ENCODE measurements at places on chromosomes 2 and 18.
A peak's percentile ranks its signal among the peaks of the same experiment; 100 is the strongest.

DNA sequence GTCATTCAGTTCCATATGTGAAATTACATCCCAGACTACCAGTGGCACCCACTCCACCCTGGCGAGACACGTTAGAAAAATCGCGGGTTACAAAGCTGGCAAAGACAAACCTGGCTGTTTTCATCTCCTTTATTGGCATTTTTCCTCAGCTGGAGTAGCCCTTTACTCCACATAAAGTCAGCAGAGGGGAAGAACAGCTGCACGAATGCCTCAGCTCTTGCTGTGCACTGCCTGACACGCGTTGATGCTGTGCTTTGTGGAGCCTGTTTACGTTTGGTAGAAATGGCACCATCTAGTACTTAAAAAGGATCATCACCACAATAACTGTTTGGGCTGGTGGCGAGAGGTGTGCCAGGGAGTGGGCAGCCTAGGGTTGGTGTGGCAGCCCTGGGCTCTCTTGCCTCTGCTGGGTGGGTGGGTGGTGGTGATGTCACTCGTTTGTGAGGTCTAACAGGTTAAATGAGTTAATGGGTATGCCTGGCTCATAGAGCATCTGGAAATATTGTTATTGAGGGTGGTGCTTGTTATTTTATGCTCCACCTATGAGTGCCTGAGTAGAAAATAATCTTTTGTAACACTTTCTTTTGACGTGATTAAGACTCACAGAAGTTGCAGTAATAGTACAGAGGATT lies 16.4 kb downstream of the FARP2 start:
- peak; percentile 71 for DNase-seq

GRCh38 chr18:73407506-73407905 lies 539.7 kb upstream of the NETO1 start:
- DNase-seq: no peak

GRCh38 chr2:138757384-138757783 lies 22.8 kb downstream of the NXPH2 start:
- no peak for DNase-seq

GRCh38 chr2:12501469-12502158 lies 215.1 kb upstream of the TRIB2 start:
- no peak for DNase-seq

DNA sequence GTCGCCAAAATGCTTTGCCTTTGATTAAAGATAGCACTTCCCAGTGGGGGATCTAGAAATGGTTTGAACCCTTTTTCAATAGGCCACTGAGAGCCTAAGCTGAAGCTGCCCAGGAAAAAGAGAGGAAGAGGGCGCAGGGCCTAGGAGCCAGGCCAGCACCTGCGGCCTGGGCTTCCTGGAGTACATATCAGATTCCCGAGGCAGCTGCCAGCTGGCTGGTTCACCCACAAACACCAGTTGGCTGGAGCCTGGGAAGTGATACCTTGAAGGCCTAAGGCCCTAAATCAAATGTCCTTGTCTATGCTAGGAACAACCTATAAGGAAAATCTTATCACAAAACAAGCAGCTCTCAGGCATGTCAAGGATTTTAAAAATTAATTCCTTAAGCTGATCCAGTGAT lies 37.1 kb downstream of the ANKRD44 start:
- DNase-seq: peak; percentile 82

GRCh38 chr2:202361108-202361507 lies 15.0 kb upstream of the BMPR2 start:
- DNase-seq: no peak

- no peak for DNase-seq
These were observed 55.9 kb upstream of the NT5C1B start for GRCh38 chr2:18645315-18645714.

- DNase-seq: peak; percentile 69
These were observed 447.0 kb upstream of the ID2 start for GRCh38 chr2:8234757-8235374.

DNA sequence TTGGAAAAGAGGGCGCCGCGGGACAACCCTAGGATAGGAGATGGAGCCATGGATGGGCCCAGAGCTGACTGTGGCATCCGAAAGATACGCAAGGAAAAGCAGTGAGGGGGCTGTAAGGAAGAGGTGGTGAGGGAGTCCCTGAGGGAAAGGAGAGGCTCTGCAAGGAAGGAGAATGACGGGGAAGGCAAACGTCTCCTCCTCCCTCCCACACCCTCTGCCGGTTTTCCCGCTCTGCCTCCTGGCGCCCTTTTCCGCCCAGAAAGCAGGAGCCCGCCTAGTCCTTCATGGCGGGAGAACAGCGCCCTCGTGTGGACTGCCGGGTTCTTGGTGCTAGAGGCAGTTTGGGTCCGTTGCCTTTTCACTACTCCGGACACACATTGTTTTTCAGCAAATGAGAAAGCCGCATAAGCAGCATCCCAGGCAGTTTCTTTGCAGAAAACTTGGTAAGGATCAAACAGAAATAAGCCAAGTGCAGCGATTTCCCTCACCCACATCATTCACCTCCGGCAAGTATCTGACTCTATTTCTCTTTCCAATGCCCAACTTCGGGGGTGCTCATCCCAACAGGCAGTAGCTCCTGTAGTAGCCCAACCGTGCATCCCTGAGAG lies 200.4 kb downstream of the INO80D start:
- peak; percentile 78 for DNase-seq

DNA sequence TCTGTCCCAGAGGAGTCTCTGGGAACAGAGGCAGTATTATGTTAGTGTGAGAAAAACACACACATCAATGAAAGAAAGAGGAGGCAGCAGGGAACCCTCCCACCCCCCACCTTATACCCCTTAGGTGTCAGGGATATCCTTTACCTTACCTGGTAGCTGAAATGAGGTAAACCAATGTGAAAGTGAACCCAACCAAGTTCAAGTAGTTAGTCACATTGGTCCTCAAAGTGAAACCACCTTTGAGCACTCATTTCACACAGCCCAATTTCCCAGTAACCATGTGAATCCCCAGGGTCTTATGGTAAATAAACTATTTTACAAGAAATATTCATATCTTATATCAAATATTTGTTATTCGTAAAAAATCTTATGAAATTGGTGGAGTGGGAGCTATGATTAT lies 377.8 kb downstream of the LRATD1 start:
- DNase-seq: no peak

GRCh38 chr2:25639131-25639530 lies 34.2 kb downstream of the DTNB start:
- no peak for DNase-seq

- DNase-seq: no peak
These were observed 47.0 kb upstream of the CABLES1 start for GRCh38 chr18:23088310-23088709.

DNA sequence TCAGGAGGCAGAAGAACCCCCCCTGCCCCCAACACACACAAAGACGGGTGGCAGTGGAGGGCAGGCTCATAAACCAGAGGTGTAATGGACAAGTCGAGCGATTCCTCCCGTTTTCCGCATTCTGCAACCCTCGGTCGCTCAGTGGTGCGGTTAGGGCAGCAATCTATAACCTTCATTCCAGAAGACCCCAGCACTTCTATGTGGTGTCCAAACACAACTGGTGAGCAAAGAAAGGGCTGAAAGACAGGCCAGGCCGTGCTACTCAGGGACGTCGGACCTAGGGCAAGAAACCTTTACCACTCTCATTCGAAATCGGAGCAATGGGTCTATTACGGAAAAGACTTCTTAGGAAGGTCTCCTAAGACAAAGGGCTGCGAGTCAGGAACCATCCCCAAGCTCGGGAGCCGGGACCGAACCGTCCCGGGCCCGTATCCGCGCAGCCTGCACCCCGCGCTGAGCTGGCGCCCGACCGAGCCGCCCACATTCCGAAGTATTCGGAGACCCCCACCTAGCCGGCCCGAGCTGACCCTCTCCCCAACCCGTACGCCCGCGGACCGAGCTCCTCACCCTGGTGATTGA lies 568 bp downstream of the ARL5A start:
- DNase-seq: peak; percentile 24

GRCh38 chr2:36582538-36582937 lies 15.4 kb downstream of the FEZ2 start:
- DNase-seq: peak; percentile 52

- no peak for DNase-seq
These were observed 165.6 kb downstream of the LRRTM1 start for GRCh38 chr2:80139001-80139400.

- no peak for DNase-seq
These were observed 646.7 kb upstream of the CDH2 start for GRCh38 chr18:28823506-28824182.

DNA sequence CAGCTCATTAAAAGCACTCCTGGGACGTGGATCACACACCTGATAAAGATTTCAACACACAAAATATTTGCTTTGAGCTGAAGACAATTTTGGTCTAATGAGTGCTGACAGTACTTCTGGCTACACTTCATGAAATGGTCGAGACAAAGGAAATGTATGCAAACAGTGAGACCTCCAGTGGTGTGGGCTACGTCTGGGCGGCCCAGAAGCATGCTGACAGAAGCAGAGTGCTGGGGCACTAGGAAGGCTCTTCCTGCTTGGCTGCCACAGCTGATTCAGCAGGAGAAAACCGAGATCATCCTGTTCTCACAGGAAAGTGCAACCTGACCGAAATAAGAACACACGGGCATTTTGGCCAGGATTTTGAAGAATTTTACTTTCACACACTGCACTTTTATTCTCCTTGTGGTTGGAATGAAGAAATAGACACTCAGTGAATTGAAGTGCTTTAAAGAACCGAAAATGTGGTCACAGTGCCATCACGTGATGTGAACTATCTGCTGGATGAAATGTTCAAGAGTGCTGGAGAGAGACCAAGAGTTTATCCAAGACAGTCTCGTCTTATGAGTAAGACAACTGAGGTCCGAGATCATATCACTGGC lies 149.5 kb downstream of the CCBE1 start:
- peak; percentile 75 for DNase-seq

- no peak for DNase-seq
These were observed 32.1 kb downstream of the CRACDL start for GRCh38 chr2:98903767-98904485.

DNA sequence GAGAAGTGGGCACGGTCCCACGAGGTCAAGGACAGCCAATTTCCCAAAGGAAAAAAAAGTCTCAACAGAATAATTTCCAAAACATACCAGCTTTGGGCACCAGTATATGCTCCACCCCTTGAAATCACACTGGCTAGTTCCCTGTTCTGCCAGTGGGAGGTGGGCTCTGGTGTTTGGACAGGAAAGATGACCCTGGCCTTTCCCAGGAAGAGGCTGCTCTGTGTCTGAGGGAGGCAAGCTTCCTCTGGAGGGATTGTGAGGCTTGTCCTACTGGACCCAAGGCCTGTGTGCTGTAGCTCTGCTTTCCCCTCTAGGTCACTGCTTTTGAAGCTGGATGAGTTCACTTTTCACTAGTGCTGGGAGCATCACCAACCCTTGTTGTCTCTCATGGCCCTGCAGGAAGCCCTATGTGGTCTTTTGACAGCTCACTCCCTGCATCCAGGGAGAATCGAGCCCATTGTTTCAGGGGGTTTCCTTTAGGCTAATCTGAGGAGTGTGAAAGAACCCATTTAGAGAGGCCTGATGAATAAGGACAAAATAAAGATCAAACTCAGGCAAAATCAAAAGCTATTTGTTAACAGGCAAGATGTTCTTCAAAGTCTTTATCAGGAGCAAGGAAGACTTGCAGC lies 36.3 kb downstream of the CXCR4 start:
- DNase-seq: no peak

- no peak for DNase-seq
These were observed 163.5 kb downstream of the MTCL1 start for GRCh38 chr18:8868779-8869415.

DNA sequence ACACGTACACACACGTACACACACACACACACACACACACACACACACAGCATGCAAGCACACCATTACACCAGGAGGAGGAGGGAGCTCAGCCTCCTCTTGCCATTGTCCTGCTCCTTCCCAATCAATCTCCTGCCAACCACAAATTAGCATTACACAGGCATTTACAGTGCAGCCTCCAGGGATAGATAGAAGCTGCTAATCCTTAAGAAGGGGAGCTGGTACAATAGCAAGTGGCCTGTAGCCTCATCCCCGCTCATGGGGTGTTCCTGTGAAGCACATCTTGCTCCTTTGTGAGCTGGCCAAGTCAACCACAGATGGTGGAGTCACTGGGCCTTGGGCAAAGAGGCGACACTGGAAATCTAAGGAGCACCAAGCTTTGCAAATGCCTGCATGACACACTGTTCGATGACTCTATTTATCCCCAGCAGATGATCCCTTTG lies 110.3 kb upstream of the PKDCC start:
- DNase-seq: peak; percentile 63

DNA sequence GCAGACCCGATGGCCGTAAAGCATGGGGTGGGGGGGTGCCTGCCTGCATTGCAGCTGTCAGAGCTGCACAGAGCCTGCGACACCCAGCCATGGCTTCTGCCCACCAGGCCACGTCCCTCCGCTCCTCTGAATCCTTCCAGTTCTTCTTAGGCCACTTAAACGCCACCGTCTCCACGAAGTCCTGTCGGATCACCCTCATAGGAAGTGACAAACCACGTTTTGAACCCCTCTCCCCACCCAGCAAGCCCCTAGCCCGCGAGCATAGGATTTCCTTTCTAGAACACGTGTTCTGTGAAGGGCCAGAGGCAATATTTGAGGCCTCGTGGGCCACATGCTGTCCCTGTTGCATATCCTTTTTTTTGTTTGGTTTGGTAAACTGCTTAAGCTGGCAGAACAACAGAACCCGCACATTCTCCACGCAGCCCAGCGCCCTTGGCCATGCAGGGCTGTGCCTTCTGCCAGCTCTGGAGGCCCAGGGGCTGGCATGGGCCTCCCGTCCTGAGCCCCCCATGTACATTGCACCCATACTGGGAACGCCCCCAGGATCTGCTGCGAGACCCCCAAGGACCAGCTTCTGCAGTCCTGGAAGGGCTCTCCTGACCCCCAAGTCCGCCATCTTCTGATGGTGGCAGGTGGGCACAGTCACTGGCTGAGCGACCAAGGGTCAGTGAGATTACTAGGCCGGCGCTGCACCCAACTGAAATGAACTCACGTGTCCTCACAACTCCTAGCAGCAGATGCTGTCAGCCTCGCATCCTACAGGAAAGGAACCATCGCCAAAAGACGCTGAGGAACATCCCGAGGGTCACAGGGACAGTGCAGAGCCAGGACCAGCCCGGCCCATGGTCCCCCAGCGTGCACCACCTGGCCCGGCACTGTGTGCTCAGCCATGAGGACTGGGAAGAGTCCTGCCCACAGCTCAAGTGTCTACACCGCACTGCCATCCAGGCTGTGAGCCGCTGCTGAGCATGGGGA lies 35.1 kb downstream of the ADI1 start:
- DNase-seq: no peak
